ENCODE measurements at places on chromosomes 6 and 20.

- DNase-seq: no peak
Observed at GRCh38 chr20:49859011-49859410, 46.4 kb downstream of the SLC9A8 start.

DNA sequence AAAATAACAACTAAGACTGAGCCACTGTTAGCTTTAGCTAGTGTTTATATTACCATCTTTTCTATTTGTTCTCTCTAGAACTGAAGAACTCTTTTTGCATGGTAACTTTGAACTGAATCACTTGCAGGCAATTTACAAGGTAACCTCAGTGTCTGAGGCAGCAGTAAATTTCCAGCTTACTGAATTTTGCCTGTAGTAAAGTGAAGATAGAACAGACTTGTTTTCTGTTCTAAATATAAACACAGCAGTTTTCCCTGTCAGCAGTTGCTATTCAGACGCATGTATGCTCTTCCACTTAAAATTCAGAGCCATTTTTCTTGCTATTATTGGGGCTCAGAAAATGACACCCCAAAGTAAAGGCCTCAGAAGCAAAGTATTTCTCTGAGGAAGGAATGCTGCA lies 974.0 kb upstream of the GJE1 start:
- peak; percentile 85 for DNase-seq

DNA sequence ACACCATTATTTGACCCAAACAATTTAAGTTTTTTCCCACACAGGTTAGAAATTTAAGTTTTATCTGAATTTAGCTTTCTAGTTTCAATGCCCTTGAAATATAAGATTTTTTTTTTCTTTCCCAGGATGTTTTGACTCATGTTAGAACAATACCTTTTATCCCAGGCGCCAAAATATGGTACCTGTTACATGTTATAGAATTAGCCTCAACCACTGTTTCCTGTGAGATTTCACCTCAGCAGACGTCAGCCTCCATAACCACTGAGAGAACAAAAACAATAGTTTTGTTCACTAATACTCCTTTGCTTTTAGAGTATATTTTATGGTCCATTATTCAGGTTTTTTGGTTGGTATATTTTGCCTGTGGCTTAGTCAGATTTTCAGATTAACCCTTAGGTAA lies 302.9 kb downstream of the CDKAL1 start:
- DNase-seq: no peak

DNA sequence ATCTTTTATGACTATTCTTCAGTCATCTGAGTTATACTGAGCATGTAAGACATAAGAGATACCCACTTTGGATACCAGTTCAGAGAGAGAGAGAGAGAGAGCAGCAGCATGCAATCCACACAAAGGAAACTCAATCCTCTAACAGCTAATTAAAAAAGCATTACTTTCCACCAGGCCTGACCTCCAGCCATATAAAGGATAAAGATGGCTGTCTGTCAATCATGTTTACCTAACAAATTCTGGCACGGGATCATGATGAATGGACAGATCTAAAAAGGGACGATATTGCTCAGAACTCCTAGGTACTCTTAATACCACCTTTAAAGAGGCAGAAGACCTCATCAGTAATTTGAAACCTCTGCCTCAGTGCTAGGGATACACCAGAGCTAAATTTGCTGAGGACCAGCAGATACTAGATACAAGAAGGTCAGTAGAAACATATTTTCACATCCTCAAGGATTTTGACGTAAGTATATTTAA lies 159.2 kb downstream of the RPS12 start:
- no peak for DNase-seq

- DNase-seq: no peak
Observed at GRCh38 chr6:134003542-134003951, 48.9 kb downstream of the SLC2A12 start.

GRCh38 chr6:157867981-157868380 lies 44.9 kb downstream of the SNX9 start:
- DNase-seq: no peak

GRCh38 chr6:106637717-106638341 lies 8.5 kb downstream of the QRSL1 start:
- no peak for DNase-seq
